ENCODE measurements at places on chromosomes 4 and X.

DNA sequence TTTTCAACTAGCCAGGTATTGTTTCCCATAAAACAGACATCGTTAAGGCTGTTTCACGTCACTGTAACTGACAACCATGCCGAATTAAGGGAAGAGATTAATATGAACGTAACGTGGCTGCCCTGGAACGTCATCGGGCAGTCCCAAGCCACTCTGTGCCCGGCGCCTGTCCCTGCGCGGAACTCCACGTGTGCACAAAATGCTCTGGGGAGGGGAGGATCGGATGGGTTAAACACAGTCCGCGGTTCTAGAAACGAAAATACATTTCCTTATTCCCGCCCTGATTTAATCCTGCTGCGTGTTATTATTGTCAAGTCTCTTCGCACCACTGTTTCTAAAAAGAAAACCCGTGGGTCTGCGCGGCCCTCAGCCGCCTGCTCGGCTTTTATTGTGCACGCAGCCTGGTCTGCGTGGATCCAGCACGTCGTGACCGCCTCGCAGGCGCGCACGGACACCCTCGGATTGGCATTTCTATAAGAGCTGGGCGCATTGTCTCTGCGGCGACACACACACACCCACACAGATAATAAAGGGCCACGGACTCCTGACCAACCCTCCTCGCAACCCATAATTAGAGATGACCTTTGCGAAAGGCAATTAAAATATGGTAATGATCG, 69.6 kb upstream of the BCOR start:
- no peak for DNase-seq

GRCh38 chrX:13894888-13895565, 78.1 kb upstream of the GPM6B start:
- DNase-seq = no peak

GRCh38 chr4:81589262-81589661, 117.6 kb upstream of the RASGEF1B start:
- DNase-seq = no peak

DNA sequence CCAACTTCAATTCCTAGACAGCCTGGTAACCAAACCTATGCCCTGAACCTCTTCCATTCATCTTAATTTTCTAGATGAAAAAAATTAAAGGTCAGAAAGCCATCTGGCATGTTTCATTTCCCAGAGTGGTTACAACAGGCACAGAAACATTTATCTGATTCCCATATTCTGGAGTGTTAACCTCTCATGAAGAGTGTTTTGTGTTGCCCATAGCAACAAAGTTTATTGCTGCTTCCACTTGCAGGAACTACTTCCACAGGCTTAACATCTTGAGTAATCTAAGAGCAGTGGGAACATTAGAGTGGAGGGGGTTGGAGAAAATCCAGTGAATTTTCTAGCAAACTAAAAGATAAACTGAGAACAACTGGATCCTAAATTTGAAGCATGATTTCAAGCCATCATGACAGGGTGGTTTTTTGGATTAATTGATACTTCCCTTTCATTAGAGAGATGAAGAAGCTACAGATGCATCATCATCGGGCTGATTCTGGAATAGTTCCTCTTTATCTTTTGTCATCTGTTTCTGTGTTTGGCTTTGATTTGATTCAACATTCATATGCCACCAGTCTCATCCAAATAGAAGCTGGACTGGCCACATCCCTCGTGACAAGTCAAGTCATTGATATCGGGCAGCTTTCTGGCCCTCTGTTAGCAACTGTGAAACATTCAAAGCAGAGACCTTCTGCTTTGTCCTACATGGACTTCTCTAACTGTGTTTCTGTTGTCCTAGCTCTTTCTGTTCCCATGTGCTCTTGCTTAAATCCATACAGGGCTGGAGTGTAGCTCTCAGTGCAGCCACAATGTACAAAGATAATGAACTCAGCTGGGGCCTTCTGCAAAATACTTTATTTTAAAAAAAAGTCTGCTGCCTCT, 167.3 kb downstream of the MID1IP1 start:
- DNase-seq = no peak

DNA sequence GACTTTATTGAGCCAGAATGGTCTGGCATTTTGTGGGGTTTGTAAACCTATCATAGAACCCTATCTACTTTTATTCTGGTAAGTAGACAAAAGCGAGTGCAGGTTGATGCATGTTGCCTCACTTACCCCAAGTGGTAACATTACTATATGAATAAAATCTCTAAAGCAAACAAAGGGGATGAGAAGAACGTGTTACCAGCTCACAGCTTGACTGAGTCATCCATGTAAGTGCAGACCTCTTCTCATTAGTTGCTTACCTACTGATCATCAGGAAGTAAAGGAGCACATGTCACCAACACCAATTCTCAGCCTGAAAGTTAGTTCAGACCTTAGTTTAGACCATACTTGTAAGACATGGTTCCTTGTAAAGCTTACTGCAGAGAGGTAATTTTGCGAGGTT, 1328.3 kb downstream of the C4orf33 start:
- DNase-seq = no peak

DNA sequence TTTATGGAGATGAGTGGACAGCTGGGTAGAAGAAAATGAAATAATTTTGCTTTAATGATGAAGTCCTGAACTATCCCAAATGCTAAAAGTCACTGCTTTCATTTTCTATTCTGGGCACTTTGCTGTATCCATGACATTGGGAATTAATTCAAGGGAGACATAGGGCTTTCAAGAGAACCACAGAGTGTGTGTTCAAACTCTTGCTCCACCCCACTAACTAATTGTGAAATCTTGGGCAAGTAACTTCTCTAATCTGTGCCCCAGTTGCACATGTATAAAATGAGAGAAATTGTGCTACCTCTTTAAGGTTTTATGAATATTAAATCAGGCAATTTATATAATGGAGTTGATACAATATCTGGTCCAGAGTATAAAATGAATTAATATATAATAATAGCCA, 1422.0 kb downstream of the ADGRL3 start:
- no peak for DNase-seq

GRCh38 chr4:138222046-138222445, 20.1 kb downstream of the SLC7A11 start:
- no peak for DNase-seq

GRCh38 chr4:178309890-178310289, 867.7 kb upstream of the AGA start:
- DNase-seq = no peak

DNA sequence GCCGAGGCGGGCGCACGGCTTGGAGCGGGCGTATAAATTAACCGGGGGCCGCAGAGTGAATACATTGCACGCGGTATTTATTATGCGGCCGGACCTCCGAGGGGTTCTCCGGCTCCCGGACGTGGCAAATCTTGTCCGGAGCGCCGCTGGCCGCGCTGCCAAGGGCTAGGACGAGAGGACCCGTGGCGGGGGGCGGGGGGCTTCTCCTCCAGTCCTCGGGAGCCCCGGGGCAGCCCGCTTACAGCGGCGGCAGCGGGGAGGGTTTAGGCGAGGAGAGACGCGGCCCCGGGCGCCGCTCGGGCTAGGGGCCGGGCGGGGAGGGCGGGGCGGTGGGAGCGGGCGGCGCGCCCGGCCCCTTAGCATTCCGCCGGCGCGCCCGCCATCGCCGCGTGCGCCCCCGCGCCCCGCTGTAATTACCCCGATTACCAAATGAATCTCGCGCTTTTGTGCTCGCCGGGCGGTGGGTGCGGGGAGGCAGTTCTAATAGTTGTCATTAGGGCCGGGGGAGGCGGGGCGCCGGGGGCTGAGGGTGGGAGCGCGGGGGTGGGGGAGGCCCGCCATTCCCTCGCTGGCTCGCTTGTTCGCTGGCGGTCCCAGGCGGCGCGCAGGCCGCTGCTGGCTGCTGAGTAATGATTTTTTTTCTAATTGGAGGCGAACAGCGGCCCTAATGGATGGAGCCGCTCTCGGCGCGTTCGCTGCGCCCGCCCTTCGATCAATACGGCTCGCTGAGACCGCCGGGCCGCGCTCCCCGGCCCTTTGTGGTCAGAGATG, 276.6 kb downstream of the BCOR start:
- peak; percentile 32 for DNase-seq

DNA sequence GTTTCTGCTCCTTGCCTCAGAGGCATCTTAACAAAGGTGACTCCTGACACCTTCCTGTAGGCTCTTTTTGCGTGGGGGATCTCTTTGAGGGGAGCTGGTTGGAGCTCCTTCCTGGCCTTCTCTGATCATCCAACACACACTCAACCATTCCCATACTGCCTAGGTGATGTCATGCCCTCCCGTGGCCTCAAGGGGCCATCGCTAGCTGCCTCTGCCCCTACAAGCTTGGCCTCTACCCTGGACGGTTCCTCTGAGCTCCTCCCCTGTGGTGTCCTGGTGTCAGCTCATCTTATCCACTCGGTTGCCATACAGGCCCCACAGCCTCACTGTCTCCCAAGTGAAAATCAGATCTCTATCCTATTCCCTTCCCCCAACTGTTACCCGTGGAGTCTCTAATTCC, 13.7 kb upstream of the ZNF185 start:
- no peak for DNase-seq

DNA sequence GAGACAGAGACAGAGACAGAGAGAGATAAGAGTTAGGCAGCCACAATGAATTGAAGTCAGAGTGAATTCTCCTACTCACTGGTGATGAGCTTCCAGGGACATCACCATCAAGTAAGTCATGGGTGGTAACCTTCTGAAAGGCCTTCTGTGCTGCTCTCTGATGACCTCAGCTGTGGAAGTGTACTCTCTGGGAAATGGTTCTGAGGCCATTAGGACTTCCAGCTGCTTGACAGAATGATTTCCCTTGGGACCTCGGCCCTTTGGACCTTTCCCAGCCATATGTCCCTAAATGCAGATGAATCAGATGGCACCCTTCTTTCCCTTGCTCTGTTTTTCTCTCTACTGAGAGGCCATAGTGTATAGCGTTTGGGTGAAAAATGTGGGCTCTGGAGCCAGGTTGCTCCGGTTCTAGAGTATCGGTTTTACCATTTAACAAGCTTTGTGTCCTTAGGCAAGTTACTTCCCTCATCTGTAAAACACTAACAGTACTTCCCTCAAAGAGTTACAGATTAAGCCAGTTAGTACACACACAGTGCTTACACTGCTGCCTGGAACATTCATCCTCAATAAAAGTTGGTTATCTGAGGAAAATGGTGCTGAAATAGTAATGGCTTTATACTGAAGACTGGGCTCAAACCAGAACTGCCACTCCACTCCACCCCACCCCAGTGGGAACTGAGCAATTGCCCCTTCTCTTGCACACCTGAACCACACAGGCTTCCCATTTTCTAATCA, 7.6 kb downstream of the SEPTIN11 start:
- DNase-seq = no peak
